ENCODE measurements at places on chromosomes 12 and 14.

- no peak for DNase-seq
Observed at GRCh38 chr14:22469538-22470303, 119.3 kb downstream of the DAD1 start.

DNA sequence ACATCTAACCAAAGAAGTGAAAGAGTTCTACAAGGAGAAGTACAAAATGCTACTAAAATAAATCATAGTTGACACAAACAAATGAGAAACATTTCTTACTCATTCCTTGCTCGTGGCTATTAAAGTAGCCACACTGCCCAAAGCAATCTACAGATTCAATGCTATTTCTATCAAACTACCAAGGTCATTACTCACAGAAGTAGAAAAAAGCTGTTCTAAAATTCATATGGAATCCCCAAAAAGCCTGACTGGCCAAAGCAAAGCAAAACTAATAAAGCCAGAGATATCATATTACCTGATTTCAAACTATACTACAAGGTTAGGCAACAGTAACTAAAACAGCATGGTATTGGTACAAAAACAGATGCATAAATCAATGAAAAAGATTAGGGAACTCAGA is 305.6 kb downstream of the RPAP3 start:
- no peak for DNase-seq

- no peak for DNase-seq
Observed at GRCh38 chr14:87874676-87875075, 118.3 kb downstream of the GALC start.

- DNase-seq, result no peak
Observed at GRCh38 chr12:115155665-115156645, 472.0 kb upstream of the TBX3 start.

- no peak for DNase-seq
Observed at GRCh38 chr14:104416383-104416782, 163.2 kb upstream of the C14orf180 start.

- DNase-seq, result peak; percentile 60
Observed at GRCh38 chr12:48189331-48190125, 6.1 kb downstream of the CCDC184 start.

DNA sequence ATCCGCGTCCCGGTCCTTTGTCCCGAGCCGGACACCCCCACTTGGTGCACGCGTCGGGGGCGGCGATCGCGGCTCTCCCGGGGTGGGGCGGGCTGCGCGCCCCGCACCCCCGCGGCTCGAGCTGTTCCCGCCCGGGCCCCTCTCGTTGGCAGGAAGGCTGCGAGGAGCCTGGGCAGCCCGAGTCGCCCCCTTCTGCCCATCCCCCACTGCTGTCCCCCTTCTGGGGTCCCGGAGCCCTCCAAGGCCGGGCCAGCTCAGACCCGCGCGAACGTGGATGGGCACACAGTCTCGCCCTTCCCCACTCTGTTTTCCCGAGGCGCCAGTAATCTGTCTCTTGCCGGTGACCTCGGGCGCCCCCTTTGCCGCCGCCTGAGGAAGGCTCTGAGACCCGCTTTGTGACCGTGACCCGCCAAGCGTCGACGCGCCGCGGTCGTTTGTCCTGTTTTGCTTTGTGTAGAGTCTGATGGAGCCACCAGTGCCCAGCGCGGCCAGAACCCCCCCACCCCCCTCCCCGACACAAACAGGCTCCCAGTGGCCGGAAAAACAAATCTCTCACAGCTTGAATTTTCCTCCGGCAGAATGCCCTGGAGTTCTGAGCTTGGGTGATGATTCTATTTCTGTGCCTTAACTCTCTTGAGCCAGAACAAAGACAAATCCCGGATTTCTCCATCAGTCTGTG is 610 bp downstream of the C14orf132 start:
- no peak for DNase-seq

DNA sequence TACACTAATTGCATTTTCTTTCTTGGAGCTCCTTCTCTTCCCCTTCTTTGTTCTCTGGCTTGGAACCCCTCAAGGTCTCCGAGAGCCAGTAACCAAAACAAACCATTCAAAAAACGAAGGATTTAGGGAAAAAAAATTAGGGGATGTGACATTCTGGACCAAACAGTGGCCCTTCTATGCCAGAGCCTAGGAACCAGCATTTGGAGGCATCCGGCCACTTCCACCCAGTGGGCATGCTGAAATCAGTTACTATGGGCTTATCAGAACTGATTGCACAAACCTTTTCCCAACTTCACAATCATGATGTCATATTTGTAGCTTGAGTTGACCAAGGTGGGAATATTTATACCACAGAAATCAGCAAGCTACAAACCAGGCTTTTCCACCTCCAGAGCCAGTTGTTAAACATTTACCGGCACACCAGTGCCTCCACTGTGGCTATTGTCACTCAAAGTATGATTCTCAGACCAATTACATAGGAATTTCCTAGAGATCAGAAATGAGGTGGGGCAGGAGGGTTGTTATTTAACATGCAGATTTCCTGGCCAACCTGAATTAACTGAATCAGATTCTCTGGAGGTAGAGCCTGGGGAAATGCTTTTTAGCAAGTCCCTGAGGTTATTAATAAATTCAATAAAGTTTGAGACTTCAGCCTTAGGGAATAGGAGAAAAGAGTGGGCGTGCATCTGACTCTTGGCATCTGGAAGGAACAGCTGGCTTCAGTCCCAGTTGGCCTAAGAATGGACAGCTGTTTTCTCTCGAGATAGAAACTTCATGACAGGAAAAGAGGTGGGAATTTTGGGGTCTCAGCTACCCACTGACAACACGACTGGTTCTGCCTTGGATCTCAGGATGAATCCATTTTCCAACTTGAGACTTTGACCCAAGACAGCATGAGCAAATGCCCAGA is 273.9 kb downstream of the ZFP36L1 start:
- DNase-seq, result no peak

DNA sequence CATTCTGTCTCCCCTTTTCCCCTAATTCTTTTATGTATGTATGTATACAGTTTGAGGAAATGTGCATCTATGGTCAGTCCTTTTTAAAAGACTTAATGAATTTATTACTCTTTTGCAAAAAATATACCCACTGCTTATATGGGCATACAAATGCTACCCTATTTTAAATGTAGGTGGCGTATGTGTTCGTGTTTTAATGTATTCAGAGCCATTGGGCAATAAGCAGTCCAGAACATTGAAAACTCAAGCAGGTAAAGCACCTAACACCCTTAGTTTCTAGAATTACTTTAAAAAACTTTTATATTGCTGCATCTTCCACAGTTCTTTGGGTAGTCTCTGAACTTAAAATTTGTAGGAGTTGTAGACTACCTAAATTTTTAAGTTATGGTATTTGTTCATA is 42.6 kb upstream of the A2ML1 start:
- DNase-seq, result no peak

- DNase-seq, result no peak
Observed at GRCh38 chr12:26636710-26637328, 196.2 kb downstream of the ITPR2 start.

DNA sequence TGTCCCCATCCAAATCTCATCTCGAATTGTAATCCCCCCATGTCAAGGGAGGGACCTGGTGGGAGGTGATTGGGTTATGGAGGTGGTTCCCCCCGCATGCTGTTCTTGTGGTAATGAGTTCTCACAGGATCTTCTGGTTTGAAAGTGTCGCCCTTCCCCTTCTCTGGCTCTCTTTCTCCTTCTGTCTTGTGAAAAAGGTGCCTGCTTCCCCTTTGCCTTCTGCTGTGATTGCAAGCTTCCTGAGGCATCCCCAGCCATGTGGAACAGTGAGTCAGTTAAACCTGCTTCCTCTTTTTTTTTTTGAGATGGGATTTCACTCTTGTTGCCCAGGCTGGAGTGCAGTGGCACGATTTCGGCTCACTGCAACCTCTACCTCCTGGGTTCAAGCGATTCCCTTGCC is 104.0 kb downstream of the CCDC91 start:
- no peak for DNase-seq

DNA sequence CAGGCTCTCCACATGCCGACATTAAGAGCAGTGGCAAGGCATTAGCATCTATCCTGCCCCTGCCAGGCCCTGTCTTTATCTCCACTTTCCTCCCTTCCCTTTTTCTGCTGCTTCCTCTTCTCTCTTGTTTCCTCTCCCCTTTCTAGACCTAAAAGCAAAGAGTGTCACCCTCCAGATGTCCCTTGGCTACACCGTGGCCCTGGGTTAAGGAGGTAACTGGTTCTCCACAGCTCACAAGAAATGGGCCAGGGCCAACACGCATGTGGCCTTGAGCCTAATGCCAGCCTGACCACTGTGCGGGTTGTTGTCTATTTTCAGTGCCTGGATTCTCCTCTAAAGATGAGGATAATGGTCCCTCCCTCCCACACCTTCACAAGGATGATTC is 41.7 kb upstream of the DDX11 start:
- DNase-seq, result no peak
